ENCODE measurements at places on chromosomes 2 and 18.

GRCh38 chr2:55314985-55315384, 46.0 kb upstream of the MTIF2 start:
- DNase-seq, result no peak

GRCh38 chr2:98936353-98937351, 627 bp upstream of the CRACDL start:
- peak; percentile 53 for DNase-seq

DNA sequence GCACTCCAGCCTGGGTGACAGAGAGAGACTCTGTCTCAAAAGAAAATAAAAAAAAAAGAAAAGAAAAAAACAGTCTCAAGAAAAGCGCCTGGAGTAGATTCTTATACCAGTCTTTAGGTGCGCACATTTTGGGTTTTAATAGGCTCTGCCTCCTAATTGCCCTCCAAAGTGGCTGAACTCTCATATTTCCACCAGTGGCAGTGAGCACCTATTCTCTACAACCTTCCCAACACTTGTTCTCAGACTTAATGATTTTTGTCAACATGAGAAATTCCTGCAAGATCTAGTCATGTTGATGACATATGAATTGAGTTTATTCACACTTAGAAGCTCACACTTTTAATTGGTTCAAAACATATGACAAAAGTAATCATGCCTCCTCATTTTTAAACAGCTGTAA, 39.0 kb downstream of the PLB1 start:
- no peak for DNase-seq

DNA sequence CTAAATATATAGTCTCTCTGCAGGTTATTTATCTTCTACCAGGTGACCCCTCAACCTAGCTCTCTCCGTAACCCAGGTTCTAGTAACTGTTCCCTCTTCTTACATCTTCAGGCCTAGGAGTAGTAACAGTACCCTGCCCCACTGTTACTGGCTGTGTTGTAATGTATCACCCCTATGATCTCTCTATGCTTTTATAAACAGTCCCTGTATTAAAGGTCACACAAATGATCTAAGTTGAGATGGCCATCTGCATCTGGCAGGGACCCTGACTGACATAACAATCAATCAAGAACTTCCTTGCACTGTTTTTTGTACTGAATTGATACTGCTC, 219.7 kb upstream of the STK17B start:
- no peak for DNase-seq

DNA sequence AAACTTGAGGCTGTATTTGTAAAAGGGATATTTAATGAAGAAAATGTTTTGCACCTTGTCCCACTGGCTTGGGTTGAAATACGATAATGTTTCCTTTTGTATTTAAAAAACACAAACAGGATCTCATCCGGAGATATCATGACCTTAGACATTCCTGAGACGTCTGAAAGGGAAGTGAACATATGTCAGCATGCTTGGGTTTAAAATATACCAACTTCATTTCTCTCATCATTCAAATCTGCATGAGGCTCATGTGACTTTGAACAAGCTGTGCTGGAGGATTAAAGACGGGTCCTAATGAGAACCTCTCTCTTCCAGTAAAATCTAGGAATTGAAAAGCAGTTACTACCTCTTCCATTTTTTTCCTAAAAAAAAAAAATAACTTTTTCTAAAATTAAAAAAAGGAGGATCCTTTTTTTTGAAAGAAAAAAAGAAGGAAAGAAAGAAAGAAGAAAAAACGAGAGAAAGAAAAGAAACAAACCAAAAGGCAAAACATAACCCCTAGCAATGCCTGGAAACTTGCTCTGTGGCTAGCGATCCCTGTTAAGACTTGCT, 106.8 kb upstream of the ZFP36L2 start:
- DNase-seq, result no peak

Data from GM20000 (cell line).